Vagina (tissue), 2 donors: ENCODE measurements at places on chromosomes 11 and 22. TPM values are rescaled to one million over a fixed set of nuclear protein-coding genes. Genes with fewer than 3 reads are reported as not detected.

- DNase-seq: no peak
These were observed 380.7 kb downstream of the MN1 start for GRCh38 chr22:27420817-27421361.

GRCh38 chr22:26536056-26536761, 23.9 kb upstream of the TFIP11 start:
- DNase-seq: no peak

GRCh38 chr22:21928048-21928447, 24.6 kb downstream of the PPM1F start:
- DNase-seq: no peak

GRCh38 chr11:12628314-12628713, 45.9 kb upstream of the TEAD1 start:
- DNase-seq: no peak

GRCh38 chr22:20407829-20408228, 13.9 kb downstream of the ZNF74 start:
- no peak for DNase-seq

DNA sequence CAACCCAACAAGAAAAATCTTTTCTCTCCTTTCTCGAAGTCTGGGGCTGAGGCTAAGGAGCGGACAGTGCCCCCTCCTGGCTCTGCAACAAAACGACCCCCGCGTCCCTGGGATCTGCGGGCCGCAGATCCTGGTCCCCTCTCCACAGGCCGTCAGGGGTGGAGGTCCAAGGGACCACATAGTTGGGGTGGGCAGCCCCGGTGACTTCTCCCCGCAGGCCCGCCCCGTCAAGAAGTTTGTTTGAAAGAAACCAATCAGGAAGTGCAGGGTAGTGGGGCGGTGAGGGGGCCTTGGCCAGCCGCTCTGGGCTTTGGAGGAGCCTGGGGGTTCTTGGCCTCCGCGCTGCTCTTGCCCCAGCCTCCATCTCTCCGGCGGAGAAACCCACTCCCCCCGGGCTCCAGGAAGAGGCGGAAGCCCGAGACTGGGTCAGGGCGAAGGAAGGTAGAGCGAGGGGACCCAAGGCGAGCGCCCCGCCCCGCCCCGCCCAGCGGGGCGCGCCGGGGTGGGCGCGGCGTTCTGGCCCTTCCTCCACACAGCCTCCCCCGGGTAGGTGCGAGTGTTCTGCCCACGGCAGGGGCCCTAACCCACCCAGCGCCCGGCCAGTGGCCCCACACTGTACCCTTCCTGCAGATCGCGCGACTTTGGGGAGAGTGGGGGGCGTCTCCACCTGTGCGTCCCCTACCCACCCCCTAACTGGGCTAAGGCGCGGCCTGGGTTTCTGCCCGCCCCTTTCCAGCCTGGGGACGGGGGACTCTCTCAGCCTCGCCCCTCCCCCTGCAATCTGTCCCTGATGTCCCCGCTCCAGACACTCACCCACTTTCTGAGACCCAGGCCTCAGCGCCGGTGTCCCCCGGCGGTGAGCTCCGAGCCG, 1.3 kb downstream of the TP53I11 start:
- no peak for DNase-seq

- no peak for DNase-seq
These were observed 1.1 kb downstream of the TRIM22 start for GRCh38 chr11:5690736-5691135.

- DNase-seq: no peak
These were observed 16.4 kb upstream of the KCTD14 start for GRCh38 chr11:78039391-78039918.

GRCh38 chr11:86570020-86570419, 102.4 kb downstream of the ME3 start:
- DNase-seq: no peak

GRCh38 chr22:25745341-25746011, 3.5 kb downstream of the MYO18B start:
- no peak for DNase-seq

DNA sequence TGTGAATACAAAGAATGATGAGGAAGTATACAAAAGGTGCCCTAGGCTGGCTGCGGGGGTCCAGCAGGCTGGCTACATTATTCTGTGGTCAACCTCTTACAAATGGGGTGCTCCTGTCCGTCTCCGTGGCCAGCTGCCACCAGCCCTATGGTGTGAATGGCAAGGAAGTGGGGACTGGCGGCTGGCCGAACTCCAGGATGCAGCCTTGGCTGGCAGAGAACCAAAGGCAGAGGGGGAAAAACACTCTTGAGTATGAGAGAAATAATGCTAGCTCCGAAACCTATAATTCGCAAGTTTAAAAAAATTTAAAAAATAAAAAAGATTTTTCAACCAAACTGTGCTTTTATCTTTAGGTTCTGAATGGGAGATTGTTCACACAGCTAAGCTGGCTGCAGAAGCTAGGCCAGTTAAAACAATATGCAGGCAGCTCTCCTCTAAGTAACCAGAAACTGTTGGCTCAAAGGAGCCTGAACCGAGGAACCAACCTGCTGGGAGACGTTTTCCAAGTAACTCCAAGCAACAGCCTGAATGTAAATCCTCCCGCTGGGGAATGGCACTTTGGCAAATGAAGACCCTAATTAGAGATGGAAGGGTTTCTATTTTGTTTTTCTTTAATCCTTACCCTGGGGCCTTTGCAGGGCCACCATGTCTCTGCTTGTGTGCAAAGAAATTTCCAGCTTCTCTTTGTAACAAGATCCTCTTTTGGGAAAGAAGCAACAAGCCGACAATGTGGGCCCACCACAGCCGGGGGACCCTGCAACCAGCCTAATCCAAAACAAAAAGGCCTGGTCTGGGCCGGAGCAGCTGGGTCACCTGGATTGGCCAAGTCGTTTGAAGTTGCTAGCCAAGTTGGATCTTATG, 50.2 kb downstream of the C22orf31 start:
- DNase-seq: no peak

GRCh38 chr11:40291329-40291728, 1168.1 kb downstream of the LRRC4C start:
- DNase-seq: no peak

DNA sequence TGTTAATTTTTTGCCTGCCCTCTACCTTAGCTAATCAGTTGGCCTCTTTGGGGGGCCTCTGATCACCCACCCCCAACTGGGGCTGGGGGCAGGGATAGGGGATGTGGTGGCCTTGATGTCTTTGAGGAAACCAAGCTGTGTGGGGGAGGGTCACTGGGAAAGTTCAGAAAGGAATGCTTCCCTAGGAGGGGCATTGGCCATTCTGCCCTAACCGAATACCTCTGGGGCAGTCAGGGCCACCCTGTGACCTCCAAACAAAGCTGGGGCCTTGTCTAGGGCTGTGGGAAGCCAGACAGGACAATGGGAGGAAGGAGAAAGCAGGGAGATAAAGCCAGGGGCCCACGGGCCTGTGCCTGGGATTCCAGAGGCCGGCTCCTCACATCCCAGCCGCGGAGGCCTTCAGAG, 97.5 kb downstream of the TSPAN18 start:
- no peak for DNase-seq

- DNase-seq: no peak
These were observed 8.9 kb downstream of the OLFML1 start for GRCh38 chr11:7494086-7494745.

DNA sequence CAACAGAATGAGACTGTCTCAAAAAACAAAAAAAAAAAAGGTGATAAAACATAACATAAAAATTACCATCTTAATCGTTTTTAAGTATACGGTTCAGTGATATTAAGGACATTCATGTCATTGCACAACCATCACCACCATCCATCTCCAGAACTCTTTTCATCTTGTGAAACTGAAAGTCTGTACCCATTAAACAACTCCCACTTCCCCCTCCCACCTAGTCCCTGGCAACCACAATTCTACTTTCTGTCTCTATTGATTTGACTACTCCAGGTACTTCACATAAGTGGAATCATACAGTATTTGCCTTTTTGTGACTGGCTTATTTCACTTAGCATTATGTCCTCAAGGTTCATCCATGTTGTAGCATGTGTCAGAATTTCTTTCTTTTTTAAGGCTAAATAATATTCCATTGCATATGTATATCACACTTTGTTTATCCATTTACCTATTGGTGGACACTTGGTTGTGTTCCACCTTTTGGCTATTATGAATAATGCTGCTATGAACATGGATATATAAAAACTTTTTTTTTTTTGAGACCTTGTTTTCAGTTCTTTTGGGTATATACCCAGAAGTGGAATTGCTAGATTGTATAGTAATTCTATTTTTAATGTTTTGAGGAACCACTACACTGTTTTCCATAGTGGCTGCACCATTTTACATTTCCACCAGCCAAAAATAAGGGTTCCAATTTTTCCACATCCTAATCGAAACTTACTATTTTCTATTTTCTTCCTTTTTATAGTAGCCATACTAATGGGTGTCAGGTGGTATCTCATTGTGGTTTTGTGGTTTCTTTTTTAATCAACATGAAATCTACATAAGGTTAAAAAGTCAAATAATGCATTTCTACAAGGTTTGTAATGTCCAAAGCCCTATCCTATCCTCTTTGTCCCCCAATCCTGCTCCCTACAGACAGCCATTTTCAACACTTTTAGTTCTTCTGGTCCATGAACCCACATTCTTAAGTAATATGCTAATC, 23.4 kb upstream of the PIK3C2A start:
- no peak for DNase-seq

Gene OOSP2
- total RNA-seq: not detected

Gene OR51B5
- total RNA-seq: 1.2 TPM

Gene PAX6
- total RNA-seq: not detected

Gene INPP5J
- 5.9 TPM for total RNA-seq

Gene MPPED2
- 4.4 TPM for total RNA-seq

Gene UEVLD
- total RNA-seq: 21.4 TPM

Gene MIOX
- total RNA-seq: not detected
